ENCODE measurements at places on chromosomes 2 and 18.

DNA sequence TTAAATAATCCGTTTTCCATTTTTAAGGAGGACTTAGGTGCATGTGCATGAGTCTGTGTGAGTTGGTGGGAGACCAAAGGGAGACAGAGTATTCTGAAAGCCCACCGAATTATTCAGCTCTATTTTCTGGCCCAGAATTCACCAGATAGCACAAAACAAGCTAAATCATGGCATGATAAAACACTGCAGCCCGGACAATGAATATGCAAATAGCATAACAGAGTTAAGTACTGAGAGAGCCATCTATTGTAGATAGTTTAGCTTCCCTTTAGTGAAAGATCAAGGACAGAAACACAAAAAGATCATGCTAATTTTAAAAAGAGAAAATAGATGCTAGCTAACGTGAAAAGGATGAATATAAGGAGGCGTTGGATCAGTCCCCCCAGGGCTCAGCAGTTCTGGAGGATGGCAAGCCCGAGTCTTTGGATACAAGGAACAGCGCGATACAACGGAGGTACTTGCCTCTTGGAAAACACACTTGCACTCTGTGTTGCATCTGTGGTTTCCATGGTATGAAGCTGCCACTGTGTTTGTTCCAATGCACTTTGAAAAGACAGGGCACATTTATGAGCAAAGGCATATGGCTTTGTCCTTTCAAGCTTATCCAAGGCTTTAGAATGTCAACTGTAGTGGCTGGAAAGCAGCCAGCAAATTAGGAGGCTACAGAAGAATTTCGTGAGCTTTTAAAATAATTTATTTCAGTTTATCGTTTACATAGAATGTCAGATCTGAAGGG lies 119.9 kb downstream of the LYPD1 start:
- no peak for DNase-seq

GRCh38 chr2:180187611-180188010 lies 180.5 kb upstream of the CWC22 start:
- no peak for DNase-seq

- peak; percentile 68 for DNase-seq
These were observed 109.5 kb downstream of the CDC42EP3 start for GRCh38 chr2:37561615-37562569.

DNA sequence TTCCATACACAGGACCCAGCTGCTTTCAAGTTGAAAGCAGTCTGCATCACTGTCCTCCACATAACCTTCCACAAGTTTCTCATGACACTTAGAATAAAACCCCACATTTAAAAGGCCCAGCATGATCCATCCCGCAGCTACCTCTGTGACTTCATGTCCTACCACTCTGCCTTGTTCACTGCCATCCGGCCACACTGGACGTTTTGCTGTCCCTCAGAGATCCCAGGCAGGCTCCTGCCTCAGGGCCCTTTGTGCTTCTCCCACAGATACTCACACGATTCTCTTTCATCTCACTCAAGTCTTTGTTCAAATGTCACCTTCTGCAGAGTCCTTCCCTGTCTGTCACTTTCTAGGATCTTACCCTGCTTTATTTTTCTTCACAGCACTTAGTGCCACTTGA lies 232.9 kb upstream of the BOD1L2 start:
- no peak for DNase-seq

DNA sequence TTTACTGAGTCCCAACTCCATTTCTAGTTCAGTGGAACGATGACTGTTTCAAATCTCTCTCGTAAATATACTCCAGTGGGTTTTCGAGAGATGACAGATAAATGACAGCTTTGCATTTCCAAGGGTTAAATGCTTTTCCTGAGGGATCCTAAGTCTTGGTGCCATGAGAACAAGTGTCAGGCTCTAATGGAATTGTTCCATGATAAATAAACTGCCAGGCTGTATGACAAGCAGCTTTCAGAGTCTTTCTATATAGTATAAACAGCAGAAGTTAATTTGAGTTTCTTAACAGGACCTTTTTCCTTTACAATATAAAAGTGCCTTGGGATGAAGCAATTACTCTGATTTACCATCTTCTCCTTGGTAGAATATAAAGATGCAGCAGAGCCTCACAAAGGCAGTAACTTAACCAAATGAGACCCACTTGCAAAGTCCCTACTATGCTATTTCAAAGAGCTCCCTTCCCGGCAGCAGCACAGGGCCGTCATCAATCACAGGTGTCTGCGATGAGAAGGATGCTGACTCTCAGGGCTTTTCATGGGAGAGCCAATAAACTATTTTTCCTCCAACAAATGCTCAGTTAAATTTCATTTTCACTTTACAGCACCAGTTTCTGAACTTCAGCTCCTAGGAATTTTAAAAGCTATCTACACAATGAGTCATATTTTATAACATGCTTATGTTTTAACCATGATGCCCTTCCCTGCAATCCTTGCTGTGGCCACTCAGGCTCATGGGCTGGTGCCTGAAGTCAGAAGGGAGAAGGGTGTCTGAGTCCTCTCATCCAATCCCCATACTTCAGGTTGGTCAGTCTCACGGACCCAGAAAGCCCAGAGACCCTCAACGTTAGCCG lies 123.8 kb downstream of the AFF3 start:
- DNase-seq: no peak

- no peak for DNase-seq
These were observed 106.1 kb upstream of the ALKAL2 start for GRCh38 chr2:393711-394696.

DNA sequence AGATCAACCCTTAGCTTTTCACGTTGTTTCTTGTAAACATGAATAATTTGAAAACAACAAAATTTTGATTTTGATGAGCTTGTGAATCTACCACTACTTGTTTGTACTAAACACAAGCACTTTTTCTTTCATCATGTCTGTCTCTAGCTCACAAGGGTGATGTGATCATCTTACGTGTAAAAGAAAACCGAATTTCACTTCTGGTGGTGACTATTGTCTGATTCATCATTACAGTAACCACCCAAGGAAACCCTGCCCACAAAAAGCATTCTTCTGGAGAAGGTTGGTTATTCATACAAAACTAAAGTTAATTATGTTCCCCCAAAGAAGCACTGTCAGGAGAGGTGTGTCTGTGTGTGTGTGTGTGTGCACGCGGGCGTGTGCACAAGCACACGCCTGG lies 285.4 kb downstream of the ZNF516 start:
- DNase-seq: peak; percentile 15

- DNase-seq: no peak
These were observed 145.0 kb upstream of the PELI1 start for GRCh38 chr2:64289251-64289650.

DNA sequence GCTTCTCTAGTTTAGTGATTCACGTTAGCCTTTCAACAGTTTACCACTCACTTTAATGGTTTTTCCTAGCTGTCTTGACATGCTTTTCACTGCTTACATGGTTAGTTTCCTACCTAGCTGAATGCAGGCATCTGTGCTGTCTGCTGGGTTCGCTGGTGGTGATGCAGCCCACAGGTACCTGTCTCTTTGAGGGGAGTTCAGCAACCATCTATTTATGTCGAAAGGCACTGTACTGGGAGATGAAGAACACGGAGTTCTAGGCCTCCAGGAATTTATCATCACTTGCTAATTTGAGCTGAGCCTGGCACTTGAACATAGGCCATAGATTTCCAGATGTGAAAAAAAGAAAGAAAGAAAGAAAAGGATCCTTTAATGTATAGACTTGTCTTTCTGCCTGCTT lies 148.5 kb downstream of the NEDD4L start:
- no peak for DNase-seq

DNA sequence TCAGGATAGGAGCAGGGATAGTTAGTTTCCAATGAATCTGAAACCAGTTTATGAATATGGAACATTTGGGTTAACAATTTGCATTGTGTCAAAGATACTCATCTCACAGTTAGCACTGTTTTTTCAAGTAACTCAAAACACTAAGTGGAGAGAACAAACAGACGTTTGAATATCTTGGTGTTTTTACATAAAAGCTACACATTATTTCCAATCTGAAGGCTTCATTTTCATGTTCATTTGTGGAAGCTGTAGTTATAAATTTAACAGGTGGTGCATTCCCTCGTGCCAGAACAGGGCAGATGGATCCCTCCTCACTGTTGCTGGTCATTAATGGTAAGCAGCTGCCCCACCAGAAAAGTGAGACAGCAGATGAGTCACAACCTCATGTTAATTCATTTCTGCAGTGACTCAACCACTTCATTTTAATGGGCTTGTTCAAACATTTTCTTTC lies 286.9 kb downstream of the TMX3 start:
- DNase-seq: no peak

- no peak for DNase-seq
These were observed 299.5 kb downstream of the ARHGAP15 start for GRCh38 chr2:143428700-143429099.

DNA sequence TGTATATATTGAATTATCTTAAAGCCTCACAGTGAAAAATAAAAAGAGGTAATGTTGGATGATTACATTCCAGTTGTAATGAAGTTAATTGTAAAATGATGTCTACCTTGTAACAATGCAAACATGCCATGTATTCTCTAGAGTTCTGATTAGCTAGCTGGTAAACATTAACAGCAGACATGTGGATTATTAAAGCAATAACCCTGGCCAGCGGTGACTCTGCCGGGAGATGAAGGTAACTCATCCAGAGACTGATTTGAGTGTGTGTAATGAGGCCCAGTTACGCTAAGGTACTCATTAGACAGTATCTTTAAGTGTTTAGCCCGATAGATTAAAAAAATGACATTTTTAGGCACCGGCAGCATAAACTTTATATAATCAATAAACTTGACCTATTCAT lies 79.6 kb upstream of the REV1 start:
- no peak for DNase-seq

DNA sequence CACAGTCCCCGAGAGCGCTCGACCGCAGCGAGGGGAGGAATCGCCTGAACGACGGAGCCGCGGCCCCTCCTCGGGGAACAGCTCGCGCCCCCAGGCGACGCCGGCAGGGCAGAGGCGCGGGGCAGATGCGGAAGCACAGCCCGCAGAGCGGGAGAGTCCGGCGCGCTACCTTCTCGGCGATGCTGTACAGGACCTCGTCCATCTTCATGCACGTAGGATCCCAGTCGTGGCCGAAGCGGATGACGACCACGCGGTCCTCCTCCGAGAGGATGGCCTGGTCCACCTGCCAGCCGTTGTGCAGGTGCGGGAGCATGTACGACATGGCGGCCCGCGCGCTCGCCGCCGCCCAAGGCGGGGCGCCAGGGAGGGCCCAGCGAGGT lies 302 bp downstream of the TXNL4A start:
- peak; percentile 69 for DNase-seq

DNA sequence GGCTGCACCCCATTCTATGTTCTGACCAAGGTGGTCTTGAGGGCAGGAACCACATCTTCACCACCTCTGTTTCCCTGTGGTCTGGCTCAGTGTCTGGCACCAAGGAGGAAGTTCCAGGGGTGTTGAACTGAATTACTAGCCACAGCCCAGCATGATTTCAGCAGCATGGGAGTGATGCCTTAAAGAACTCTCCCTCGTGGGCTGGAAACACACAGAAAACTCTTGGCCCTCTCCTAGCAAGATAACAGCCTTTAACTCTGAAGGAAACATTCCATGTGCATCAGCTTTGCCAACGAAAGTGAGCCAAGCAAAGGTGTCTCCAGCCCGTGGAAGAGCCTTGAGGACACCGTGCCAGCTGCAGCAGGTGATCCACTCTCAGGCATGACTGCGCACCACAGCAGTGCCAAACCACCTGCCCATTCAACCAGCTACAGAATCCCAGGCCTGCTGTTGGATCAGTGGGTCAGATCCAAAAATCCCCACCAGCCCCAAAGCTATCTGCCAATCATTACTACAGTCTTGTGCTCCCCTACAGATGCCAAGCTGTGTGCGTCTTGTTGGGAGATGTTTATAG lies 124.8 kb downstream of the TTC32 start:
- no peak for DNase-seq

DNA sequence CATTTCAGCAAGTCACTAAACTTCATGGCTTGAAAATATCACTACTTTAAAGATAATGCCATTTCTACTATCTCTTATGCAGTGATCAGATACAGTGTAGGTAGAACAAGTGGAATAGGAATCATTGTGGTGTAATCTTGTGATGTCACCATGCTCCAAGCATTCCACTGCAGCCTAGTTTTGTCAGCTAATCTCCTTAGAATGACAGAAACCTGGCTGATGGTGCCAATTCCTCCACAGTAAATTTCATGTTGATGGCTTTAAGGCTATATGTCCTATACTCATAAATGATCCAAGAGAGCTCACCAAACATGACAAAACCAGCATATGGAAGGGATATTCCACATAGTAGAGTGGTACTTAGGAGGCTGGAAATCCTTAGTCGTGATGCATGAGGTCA lies 184.9 kb downstream of the PDE1A start:
- DNase-seq: no peak

DNA sequence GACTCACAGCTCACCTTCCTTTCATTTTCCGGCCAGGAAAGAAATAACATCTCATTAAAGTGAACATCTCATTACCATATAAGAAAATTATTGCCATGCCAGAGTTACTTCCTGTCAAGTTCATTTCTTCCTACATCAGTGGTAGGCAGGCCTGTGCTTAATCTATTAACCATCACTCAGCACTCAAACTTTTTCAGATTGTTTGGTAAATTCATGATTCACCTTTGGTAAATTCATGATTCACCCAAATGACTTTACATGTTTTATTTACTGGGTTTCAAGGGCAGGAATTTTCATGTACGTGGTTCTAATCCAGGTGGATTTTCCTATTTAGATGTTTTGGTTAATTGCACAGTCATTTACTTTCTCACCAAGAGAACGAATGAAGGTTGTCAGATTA lies 116.5 kb downstream of the CSRNP3 start:
- DNase-seq: no peak

DNA sequence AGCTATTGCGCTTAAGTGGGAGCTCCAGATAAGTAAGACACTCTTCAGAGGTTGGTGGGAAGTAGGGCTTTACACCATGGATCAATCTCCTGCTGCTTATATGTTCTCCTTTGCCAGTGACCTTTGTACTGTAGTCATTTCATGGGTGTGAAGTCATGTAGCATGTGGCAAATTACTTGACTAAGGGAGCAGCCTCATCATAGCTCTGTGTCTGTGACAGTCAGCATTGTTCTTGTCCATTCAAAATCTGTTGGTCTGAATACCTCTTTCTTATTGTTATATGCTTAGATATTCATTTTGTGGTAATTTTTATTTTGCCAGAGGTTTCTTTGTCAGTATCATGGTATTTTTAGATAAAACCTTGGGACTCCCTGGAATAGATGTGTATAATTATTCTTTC lies 18.2 kb downstream of the SLC4A1AP start:
- peak; percentile 68 for DNase-seq

DNA sequence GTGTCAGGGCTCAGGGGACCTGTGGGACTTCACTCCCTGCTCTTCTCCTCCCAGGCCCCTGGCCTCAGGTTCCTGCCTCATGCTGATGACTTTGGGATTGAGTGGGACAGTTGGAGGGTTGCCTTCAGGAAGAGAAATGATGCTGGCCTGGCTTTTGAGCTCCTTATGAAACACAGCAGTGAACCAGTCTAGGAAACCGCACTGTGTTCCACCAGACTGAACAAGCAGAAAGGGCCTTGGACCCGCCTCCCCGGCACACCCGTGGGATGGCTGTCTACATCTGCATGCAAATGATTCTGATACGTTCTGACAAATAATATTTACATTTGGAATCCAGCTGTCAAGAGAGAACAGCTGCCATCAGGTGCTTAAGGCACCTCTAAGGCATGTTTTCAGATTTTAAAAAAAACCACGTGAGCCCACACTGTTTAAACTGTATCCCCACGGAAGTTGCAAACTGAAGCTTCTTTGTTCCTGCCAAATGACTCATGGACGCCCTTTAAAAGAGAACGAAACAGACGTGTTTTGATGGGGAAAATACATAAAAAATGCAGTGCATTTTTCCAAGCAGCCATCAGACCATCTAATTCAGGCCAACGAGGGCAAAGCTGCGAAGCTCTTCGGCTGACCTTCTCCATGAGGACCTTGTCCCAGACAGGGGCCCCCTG lies 27.6 kb upstream of the ASAP2 start:
- DNase-seq: no peak

GRCh38 chr18:76979906-76980305 lies 152.7 kb downstream of the MBP start:
- no peak for DNase-seq
